ENCODE measurements at places on chromosomes 1 and 21.

- no peak for DNase-seq
These were observed 472.4 kb upstream of the PRMT6 start for GRCh38 chr1:106584107-106584506.

DNA sequence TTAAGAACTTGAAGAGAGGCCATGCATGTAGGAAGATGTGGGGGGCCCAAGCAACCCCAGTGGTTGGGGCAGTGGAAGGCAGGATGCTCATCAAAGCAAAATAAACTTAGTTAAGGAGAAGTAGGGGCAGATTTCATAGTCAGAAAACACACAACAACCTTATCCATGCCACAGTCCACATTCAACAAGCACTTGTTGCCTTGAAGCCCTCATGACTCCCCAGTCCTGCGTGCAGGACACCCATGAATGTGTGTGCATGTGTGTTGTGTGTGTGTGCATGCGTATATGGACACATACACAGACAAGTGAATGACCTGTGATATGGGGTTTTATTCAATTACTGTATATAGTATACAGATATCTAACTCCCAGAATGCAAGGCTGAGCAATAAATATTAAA is 186.9 kb downstream of the PSMG1 start:
- DNase-seq = no peak

GRCh38 chr1:241647658-241648057 is 4.4 kb upstream of the WDR64 start:
- no peak for DNase-seq

GRCh38 chr1:118335331-118335732 is 150.3 kb upstream of the SPAG17 start:
- DNase-seq = no peak

- no peak for DNase-seq
These were observed 113.1 kb downstream of the RRAGC start for GRCh38 chr1:38746402-38746935.

All from tibial nerve (tissue), 4 donors.